Stimulated activated CD4-positive, alpha-beta T cell treated with anti-CD3 and anti-CD28 coated beads, Interleukin-1b, Interleukin-23, amount 100 ng/mL, for 1 hour (primary cell): ENCODE measurements at places on chromosomes 6 and 20.

- no peak for DNase-seq
Observed at GRCh38 chr6:157974967-157975366, 6.7 kb upstream of the SYNJ2 start.

DNA sequence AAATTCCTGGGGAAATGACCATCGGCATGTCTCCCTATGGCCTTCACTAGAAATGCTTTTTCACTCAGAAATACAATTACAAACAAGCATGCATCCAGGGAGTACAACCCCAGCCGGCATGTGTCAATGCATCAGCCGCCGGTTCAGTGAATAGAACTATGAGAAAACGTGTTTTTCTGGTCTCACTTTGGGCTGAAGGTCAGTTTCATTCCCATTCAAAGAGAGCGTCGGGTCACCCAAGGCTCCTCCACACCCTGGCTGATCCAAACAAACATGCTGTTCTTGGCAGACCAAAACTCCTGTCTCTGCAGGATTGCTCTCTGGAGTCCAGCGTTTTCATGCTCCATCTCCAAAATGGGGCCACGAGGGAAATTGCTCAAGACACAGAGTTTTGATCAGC lies 35.5 kb upstream of the NXT1 start:
- DNase-seq, result no peak

DNA sequence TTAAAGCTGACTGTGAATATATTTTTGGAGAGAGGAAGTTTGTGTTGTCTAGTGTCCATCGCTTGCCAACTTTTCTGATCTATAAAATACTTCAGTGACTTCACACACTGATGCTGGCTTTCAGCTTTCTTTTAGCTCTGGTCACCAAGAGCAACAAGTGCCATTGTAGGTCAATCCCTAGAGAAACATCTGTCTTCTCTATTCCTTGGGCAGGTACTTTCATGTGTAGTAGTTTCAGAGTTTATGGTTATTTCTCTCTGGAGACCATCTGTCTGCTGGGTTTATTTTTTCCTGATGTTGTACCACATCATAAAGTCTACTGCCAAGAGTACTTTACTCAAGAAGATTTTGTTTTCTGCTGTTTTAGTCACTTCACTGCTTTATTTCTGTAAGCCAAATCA lies 249.9 kb downstream of the KHDC1L start:
- DNase-seq, result no peak

DNA sequence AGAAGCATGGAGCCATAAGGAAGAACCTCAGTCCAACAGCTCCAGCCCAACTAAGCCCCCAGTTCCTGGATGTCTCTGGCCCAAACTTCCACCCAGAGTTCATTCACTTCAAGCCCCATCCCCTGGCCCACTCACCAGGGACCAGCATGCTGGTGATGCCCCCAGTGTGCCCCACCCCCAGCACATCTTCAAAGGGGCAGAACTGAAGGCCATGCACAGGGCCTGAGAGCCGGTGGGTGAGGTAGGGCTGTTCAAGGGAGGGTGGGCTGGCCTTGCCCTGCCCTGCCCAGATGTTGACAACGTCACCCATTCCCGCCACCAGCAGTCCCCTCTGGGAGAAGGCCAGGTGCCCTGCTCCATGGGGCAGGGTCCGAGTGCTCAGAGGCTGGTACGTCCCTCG lies 3.6 kb downstream of the B3GALT4 start:
- DNase-seq, result no peak

DNA sequence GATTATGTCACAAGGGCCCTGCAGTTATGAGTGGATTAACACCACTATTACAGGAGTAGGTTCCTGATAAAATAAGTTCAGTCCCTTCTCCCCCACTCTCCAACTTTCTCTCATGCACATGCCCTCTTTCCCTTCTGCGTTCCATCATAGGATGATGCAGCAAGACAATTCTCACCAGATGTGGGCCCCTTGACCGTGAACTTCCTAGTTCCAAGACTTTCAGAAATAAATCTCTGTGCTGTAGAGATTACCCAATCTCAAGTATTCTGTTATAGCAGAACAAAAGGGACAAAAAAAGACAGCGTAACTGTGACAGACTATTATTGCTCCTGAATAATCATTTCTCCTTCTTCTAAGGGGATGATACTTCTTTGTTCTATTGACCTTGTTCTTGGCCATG lies 33.8 kb upstream of the TMEM244 start:
- no peak for DNase-seq

DNA sequence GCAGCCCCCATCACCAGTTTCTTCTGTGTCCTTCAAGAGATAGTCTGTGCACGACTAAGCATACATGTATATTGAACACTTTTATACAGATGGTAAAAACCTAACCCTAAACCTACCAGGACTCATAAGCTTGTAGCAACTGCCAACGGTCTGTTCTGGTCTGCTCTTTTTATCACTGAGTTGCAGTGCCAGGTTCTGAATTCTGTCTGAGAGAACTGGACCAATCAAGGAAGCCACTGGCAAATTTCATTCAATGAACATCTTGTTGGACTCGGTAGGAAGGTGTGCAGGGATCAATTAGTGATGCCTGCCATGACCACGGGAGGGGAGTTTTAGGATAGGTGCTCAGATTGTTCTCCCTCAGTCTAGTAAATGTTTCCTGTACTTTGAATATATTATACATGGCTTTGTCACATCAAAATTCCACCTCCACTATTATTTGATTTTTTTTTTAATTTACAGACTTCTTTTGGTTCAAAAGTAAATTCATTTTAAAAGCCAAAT lies 146.8 kb downstream of the EYA2 start:
- no peak for DNase-seq

DNA sequence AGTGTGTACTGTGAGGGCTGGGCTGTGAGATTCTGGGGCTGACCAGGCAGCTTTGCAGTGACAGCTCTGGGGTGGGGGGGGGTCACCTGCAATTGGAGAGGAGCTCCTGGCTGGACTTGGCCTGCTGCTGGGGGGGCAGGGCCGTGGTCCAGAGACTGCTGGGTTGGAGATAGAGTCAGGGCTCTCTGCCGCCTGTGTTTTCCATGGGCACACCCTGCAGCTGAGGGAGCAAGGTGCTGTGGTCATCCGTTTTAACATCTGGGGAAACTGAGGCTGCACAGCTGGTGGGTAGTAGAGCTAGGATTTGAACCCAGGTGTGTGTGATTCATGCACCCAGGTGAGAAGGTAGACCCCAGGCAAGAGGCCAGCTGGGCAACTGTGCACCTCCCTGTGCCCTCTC lies 7.3 kb downstream of the DLGAP4 start:
- DNase-seq, result no peak

DNA sequence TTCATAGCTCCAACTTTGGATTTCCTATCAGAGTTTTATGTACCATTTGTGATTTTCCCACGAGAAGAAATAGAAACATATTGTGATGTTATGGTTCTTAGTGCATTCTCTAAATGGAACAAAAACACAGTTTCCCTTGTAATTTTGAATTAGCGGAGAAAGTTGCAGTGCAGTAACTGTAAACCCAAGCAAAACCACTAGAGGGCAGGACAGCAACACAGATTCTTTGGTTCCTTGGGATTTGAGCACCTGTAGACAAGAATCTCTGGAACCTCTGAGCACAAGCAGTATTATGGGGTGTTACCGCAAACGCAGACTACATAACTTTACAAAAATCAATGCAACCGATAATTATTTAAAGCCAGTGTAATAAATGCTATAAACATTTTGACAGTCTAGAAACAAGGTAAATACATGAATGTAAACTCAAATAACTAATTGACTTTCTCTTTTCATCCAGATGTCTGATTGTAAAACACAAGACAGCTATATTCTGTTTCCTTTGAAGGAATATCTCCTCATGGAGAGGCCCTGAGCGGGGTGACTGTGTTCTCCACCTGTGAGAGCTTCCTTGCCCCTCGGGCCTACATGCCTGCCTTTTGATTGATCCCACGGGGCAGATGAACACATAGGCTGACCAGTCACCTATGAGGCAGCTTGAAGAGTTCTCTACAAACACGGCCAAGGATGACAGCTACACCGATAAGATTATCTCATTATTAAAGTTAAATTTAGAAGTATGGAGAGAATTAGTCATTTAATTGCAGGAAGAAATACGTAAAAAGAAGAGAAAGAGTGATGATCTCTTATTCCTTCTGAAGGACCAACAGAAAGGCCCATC lies 67.5 kb upstream of the COL21A1 start:
- no peak for DNase-seq

DNA sequence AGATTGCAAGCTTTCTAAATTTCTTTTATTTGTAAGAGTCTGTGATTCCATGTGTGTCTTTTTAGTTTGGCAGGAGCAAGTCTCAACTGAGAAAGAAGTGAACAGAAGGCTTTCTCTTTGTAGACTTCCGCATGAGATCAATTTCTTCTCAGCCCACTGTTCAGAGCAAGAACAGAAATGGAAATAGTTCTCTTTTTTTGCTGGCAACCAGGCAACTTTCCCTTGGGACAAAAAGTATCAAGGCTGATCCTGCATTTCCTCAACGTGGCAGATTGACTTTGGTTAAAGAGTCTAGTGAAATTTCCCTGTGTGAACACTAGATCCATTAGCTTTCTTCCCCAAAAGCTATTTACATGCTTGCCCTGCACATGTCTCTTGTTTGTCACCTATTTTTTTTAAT lies 46.8 kb upstream of the JAG1 start:
- DNase-seq, result no peak

DNA sequence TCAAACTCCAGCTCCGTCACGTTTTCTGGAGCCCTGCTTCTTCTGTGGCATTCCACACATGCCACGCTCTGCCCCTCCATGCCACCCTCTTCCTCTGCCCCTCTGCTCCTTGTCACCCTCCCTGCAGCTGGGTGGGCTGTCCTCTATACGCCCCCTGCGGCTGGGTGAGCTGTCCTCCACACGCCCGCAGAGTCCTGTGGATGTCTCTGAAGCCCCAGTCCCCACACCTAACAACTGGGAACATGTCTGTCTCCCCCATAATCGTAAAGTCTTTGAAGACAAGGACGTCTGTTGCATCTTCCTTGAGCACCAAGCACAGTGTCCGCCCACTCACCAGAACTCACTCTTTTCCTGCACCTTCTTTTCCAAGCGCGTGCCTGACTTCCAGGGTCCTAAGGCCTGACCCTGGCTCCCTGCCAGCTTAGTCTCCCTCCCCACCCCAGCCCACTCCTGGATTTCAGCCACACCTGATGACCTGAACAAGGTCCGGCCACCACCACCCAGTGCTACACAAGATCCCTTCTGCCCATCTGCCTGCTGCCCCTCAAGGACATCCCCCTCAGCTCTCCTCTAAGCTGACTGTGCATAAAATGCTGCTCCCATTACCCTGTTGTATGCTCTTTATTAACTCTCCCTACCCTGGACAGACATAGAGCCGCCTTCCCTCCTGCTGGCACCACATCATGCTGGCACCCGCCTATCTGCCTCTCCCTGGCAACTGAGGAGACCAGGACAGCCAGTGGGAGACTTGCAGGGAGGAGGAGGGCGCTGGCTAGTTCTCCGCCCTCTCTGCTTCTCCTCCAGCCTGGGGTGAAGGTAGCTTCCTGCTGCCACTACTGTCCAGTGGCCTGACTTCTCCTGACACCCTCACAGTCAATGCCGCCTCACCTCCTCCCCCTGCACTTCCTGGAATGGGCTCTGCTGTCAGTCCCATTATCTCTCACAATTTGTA lies 10.7 kb upstream of the PRR18 start:
- no peak for DNase-seq

DNA sequence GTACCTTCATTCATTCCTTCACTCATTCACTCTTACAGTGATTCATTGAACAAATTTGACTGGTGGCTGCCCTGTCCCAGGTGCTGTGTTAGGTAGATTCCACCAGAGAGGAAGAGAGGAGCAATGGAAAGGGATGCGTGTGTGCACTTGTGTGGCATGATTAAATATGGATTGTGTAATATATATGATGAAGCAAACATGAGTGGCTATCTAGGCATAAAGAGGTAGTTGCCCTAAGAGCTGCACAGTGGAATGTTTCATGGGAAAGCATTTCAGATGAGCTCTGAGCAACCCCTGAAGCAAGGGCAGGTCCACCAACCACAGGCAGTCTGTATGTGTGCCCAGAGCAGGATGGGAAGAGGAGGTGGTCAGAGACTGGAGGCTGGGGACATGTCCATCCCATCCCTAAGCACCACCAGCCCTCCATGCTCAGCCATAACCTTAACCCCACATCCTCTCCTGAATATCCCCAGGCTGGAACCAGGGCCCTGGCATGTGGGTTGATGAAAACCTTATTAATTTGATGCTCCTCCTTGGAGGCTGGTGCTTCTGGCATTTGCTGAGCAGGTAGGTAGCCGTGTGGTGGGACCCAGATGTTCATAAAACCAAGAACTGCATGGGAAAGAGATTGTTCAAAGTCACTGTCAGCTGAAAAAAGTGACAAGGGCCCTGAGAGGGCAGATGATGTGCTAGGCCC lies 226.2 kb downstream of the SYNDIG1 start:
- no peak for DNase-seq

DNA sequence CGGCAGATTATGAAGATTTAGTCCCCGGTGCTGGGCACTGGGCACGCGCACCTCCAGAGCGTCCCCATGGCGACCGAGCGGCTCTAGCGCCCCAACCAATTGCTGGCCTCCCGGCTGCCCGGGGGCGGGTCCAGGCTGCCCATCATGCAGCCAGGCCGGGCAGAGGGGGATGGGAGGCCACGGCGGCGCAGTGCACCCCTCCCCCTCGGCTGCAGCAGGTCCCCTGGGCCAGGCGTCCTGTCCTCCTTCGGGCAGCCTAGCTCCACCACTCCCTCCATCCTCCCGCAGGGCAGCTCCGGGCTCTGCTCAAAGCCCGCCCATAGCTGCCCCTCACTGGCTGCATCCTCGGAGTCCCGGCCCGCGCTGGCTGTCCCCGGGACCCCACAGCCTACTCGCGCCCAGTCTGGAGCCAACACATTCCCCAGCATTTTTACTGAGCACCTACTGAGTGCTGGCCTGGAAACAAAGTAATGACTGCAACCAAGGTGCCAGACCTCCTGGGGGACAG lies 99.4 kb downstream of the ASXL1 start:
- DNase-seq, result no peak

- DNase-seq, result no peak
Observed at GRCh38 chr6:7086488-7086887, 21.3 kb upstream of the RREB1 start.

GRCh38 chr6:51718533-51718932 lies 368.9 kb downstream of the PKHD1 start:
- DNase-seq, result no peak

DNA sequence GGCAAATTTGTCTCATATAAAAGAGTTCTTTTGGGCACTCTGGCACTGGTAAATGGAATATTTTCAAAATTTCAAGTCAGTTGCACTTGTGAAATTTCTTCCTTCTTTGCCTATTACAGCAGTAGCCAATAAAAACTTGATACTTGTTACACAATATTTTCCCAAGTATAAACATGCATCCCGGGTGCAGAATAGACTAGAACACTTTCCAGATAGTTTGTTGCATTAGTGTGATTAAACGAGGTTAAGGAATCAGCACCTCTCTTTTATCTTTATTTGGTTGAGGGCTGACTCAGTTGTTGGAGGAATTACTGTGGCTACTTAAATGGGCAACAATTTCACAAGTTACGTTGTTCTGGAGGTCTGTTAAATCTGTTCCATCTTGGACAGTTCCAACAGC lies 467.5 kb downstream of the CDKAL1 start:
- DNase-seq, result no peak

- no peak for DNase-seq
Observed at GRCh38 chr20:4726710-4727397, 5.1 kb downstream of the PRND start.
